ENCODE measurements at places on chromosomes 2 and 18.
A peak's percentile ranks its signal among the peaks of the same experiment; 100 is the strongest.

- no peak for DNase-seq
Observed at GRCh38 chr2:206736935-206737334, 18.7 kb upstream of the DYTN start.

DNA sequence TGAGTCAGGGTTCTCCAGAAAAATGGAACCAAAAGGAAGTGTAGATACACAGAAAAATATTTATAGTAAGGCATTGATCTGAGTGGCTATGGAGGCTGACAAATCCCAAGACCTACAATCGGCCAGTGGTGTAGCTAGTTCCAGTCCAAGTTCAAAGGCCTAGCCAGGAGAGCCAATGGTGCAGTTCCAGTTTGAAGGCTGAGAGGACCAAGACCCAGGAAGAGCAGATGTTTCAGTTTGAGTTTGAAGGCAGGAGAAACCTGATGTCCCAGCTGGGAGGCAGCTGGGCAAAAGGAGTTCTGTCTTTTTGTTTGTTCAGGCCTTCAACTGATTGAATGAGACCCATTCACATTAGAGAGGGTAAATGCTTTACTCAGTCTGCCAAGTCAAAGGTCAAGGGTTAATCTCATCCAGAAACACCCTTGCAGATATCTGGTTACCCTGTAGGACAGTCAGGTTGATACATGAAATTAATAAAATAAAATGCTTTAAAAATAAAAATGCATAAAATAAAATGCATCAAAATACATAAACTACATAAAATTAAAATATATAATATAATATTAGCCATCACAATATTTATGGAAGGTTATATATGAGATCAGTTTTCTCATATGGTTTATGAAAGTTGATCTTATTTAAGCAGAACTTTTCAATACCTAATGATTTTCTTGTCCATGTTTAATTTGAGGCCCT, 38.7 kb downstream of the KCNE4 start:
- DNase-seq, result no peak

DNA sequence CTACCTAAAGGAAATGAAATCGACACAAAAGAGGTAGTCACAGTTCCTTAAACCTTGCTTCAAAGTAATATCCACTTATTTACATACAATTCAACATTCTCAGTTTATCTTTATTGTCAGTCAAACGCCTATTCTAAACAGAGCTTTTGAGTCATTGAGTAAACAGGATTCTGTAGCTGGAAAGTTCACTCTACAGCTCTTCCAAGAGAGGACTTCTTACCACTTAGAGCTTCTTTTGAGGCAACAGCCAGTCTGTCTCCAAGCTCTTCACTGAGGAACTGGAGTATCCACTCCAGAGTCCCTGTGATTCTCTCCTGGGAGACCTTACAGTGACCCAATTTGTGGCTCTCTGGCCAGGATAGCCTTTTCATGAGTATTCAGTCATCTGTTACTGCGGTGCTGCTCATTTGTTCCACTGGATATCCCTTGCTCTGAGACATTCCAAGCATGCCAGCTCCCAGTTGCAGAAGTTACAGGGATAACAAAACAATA, 210.9 kb upstream of the OSR1 start:
- no peak for DNase-seq

- no peak for DNase-seq
Observed at GRCh38 chr2:2656115-2657011, 325.3 kb upstream of the MYT1L start.

- no peak for DNase-seq
Observed at GRCh38 chr2:192313773-192314172, 119.0 kb upstream of the TMEFF2 start.

GRCh38 chr18:35267809-35268208, 22.2 kb downstream of the ZSCAN30 start:
- DNase-seq, result no peak

- DNase-seq, result no peak
Observed at GRCh38 chr2:67984600-67984999, 78.2 kb downstream of the C1D start.

- DNase-seq, result no peak
Observed at GRCh38 chr18:50586710-50587109, 26.8 kb downstream of the MAPK4 start.

DNA sequence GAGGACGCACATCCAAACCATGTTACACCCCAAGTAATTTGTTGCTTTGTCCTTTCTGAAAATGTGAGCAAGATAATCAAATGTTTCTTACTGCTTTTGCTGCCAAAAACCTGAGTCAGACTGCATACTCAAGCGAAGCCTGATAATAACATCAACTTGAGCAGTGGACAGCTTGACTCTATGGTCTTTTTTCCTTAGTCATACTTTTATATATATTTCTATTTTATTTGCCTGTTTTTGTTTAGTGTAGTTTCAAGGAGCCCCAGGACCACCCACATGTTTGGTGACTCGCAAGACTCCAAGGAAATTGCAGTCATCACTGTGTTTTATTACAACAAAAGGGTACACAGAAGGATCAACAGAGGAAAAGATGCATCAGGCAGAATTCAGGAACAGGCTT, 688.4 kb upstream of the PIK3C3 start:
- no peak for DNase-seq

DNA sequence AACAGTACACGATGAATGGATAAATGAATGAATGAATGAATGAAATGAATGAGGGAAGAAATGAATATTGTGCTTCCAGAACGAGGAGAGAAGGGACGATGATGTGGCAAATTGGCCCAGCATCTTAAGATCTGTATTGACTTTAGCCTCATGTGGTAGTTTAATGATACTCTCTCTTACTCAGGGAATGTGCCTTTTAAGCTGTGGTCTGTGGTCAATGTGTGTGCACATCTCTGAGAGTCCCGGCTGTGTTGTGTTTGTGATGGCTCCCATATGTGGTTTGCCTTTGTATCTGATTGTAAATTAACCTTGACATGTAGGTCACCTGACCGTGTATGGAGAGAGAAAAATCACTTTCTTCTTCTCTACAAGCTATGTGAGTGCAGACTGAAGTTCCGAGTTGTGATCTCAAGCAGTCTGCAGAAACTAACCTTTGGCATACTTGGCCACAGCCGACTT, 91.2 kb downstream of the NEDD4L start:
- DNase-seq, result no peak

DNA sequence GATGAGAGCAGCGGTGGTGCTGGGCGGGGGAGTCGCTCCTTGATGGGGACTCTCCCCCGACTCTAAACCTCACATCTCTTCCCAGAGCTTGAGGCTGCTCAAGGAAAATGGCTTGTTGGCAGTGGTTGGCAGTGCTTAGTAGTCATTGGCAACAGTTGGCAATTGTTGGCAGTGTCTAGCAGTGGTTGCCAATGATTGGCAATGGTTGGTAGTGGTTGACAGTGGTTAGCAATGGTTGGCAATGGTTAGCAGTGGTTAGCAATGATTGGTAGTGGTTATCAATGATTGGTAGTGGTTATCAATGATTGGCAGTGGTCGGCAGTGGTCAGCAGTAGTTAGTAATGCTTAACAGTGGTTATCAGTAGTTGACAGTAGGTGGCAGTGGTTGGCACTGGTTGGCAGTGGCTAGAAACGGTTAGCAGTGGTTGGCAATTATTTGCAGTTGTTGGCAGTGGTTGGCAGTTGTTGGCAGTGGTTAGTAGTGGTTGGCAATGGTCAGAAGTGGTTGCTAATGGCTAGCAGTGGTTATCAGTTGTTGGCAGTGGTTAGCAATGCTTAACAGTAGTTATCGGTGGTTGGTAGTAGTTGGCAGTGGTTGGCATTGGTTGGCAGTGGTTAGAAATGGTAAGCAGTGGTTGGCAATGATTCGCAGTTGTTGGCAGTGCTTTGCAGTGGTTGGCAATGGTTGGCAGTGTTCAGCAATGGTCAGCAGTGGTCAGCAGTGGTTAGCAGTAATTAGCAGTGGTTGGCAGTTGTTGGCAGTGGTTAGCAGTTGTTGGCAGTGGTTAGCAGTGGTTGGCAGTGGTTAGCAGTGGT, 85.4 kb upstream of the OTOS start:
- peak; percentile 3 for DNase-seq

GRCh38 chr2:74378007-74378406, 2.1 kb downstream of the DCTN1 start:
- DNase-seq, result no peak

DNA sequence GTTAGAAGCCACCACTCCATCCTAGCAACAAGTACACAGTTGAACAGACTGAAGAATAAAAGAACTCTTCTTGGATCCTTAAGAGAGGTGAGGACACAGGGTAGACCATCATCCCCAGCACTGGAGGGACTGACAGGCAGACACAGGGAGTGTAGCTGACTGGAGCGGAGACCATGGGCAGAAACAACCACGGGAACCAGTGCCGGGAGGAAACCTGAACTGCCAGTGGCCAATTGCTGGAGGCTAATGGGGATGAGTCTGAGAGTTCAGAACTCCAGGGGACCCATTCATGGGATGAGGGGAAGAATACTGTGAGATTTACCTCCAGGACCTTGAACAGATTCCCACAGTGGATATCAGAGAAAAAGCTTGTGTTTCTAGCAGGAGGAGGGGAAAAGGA, 76.8 kb downstream of the HS6ST1 start:
- DNase-seq, result no peak

Measured in progenitor cell of endocrine pancreas (in vitro differentiated cells).